Stimulated activated CD4-positive, alpha-beta T cell treated with anti-CD3 and anti-CD28 coated beads, Interleukin-4, amount 100 ng/mL, for 1 hour (primary cell): ENCODE measurements at places on chromosomes 4 and X.

GRCh38 chrX:134537179-134537955 lies 77.4 kb downstream of the HPRT1 start:
- no peak for DNase-seq

GRCh38 chr4:147769386-147769785 lies 37.5 kb downstream of the ARHGAP10 start:
- no peak for DNase-seq

DNA sequence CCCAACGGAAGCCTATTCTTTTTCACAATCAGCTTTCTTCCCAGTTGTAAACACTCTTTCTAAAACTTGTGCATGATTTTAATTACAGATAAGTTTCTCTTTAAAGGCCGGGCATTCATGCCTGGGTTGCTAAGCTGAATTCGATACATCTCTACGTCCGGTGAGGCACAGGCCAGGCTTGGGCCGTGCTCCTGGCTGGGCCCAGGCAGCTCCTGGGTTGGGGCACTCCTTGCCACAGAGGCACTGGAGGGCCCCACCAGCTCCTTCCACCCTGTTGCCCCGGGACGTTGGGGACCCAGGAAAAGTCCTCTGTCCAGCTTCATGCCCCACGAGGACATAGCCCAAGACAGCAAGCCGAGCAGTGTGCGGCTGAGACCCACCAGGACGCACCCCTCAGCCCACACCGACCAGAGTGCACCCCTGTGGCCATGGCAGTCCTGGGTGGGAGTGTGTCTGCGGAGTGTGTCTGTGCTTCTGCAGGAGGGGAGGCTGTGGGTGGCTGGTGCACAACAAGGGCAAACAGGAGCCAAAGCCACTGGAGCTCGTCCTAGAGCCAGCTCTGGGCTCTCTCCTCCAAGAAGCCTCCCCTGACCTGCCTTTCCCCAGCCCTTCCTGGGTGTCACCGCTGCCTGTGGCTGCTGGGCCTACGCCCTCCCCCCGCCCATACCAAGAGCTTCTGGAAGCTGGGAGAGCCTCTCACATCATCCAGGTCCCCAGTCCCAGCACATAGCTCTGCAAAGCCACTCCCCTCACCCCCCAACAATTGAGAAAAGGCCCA lies 128.0 kb upstream of the NKX1-1 start:
- DNase-seq: no peak

DNA sequence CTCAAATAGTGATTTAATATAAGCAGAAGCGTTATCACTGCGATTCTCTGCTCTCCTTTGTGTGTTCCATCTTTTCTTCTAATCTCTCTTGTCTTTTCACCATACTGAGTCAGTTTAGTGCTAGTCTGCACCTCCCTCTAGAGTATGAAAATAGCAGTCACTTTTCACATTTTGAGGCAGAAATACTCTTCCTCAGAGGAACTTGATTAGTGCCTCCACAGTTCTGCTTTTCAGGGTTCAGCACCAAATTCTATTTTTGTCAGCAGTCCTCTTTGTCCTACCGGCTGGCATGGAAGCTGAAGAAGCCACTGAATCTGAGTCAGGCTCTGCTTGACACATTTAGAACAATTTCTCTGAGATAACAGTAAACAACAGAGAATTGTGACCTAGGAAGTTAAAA lies 49.7 kb upstream of the ANKRD17 start:
- DNase-seq: no peak

DNA sequence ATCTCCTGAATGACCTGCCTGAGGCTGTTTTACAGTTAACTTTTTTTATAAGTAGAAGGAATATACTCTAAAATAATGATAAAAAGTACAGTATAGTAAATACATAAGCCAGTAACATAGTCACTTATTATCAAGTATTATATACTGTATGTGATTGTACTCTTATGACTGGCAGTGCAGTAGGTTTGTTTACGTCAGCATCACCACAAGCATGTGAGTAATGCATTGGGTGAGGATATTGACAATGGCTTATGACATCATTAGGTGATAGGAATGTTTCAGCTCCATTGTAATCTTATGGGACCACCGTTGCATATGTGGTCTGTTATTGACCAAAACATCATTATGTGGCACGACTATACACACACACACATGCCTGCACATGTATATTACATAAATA lies 20.5 kb downstream of the NUDT9 start:
- no peak for DNase-seq

GRCh38 chr4:16725252-16725651 lies 173.2 kb downstream of the LDB2 start:
- DNase-seq: no peak

- no peak for DNase-seq
These were observed 53.2 kb downstream of the ZFYVE28 start for GRCh38 chr4:2365054-2365912.

DNA sequence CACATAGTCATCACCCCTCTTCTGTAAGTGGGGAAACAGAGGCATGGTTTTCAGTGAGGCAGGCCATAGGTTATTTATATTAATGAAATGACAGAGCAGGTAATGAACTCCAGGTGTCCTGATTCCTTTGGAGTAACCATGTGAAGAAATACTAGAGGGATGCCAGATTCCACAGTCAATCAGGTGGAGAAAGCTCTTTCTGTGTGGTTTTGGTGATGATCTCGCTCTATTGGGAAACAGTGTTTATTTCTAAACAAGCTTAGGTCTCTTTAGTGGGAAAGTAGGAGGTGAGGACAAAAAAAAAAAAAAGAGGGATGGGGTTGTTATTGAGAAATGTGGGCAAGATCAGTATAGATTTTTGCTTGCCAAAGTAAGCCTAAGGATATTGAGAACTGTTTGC lies 12.2 kb downstream of the DOCK11 start:
- DNase-seq: no peak

DNA sequence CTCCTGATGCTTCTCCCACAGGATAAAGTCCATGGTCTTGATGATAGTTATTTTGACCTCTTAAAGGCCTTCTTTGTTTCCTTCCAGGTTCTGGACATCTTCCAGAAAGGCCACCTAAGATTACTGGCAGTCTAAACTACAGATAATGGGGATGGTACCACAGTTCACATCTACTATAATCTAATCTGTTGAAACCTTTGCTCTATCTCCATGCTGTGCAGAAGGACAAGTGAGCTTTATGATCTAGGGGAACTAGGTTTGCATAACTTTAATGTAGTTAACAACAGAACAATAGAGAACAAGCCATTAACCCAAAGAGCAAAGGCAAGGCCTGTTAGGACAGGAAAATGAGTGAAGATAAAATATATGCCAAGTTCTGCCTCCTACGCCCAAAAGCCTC lies 103.9 kb upstream of the KLHL13 start:
- no peak for DNase-seq

- DNase-seq: no peak
These were observed 43.2 kb downstream of the CDKL5 start for GRCh38 chrX:18468599-18468998.

DNA sequence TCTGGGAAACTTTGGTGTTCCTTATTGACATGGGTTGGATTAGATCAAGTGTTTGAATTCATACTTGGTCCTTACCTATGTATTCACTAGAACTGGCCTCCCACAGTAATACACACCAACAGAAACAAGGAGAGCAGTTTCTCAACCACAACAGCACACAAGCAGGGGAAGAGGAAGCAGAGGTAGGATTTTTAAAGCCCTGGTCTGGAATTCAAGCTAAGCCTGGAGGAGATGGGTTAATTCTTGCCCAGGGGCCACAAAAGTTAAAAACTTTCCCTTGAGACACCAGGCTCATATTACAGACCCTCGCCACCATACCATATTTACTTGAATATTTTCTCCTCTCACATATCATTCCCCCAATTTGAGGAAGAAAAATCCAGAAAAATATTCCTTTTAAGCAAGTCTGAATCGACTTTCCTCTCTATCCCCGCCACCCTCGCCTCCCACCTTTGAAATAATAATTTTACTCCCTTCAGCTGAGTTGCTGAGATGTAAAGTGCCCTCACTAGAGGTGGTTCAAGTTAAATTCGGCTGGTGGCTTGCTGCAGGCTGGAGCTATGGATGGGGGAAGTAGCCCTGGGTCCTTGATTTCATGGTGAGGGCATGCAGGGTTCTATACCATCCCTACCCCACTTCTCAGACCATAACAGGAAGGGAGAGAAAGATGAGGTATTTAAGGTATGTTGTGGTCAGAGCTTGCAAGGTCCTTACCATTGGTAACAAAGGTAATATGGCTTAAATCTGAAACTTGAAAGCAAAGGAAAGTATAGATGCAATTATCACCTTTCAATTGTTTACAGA lies 440.2 kb downstream of the INPP4B start:
- DNase-seq: no peak

DNA sequence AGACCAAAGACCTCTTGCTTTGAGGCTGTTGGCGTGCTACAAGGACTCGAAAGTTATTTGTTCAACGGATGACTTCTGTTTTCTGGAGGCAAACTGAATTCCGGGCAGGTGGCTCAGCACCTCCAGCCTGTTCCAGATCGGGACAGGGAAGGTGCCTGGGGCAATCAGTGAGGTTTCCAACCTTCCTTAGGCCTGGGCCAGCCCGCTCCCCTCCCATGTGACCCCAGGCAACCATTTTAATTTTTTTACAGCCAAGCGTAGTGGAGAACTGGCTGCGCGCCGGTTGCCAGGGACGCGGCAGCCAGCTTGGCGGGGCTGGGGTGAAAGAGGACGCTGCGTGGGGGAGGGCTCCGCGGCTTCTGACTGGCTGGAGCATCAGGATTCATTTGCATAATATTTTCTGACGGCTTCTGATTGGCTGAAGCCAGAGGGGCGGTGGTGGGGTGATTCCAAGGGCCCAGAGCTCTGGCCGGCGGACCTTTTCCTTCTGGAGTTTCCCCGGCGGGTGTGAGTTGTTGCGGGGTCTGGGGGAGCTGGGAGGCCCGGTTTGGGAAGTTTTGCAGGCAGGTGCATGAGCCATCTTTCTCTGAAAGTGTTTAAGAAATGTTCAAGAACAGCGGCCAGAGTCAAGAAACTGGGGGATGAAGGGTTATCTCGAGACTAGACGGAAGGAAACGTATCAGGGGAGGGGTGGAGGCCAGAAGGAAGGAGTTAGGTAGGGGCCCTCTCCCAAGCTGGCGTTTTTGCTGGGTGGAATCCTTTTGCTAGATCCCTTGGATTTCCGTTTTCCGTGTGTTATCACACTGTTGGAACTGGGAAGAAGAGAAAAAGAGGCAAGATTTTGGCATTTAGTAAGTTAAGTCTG lies at the start of gene MID1IP1:
MID1IP1 (plus strand) TSS at position 479 of the 865 bp plus-strand sequence. CDS start 3,488 bp downstream, outside the sequence.
- peak; percentile 71 for DNase-seq
